Fibroblast of skin of right biceps (primary cell): ENCODE measurements at places on chromosomes 2 and 18.

DNA sequence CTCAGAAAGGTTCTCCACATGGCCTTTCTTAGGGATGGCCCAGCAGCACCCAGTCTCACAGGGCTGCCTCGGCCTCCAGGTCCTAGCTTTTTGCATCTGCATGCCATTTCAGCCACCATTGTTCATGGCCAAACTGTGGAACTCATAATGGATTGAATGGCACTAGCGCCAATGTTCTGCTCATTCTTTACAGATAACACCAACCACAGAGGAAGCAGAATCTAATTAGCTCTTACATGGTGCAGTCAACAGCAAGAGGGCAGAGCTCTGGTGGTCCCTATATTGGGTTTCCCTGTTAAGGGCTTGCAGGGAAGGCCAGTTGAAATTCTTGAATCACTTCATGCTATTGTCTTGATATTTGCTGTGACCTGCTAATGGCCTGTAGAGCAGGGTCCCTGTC is 45.6 kb downstream of the ARL4C start:
- DNase-seq = no peak

GRCh38 chr2:72681016-72681995 is 144.5 kb downstream of the EXOC6B start:
- no peak for DNase-seq

DNA sequence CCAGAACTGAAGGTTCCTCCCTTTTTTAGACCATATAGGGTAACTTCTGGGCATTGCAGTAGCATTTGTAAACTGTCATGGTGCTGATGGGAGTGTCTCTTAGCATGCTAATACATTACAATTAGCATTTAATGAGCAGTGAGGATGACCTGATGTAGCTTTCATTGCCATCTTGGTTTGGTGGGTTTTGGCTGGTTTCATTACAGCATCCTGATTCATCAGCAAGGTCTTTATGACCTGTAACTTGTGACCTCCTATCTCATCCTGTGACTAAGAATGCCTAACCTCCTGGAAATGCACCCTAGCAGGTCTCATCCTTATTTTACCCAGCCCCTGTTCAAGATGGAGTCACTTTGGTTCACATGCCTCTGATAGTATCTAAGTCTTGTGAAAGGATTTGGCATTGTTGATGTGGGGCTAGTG is 159.0 kb downstream of the TMX3 start:
- peak; percentile 14 for DNase-seq

DNA sequence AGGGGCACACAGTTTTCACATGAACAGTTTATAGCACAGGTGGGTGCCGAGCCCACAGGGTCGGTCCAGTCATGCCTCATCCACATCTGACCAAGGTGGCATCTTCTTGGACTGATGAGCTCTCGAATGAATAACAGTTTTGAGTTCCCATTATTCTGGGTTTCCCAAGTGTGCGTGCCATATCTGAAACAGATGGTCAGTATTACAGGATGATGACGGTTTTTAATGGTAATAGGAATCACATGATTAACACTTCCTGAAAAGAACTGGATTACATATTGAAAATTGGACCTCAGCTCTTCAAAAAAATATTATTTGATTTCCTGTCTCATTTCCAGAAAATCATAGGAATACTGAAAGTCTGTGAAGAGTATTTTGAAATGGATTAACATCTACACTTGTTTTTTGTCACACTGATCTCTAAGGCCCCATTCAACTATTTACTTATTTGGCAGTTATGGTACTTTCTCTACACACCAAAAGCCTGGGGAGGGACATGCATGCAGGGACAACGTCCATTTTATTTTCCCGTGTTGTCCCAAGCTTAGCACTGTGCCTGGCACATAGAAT is 22.2 kb upstream of the NAB1 start:
- no peak for DNase-seq

- no peak for DNase-seq
Observed at GRCh38 chr2:238104226-238104690, 4.1 kb downstream of the ESPNL start.

GRCh38 chr2:11097854-11098387 is 57.3 kb upstream of the SLC66A3 start:
- no peak for DNase-seq

DNA sequence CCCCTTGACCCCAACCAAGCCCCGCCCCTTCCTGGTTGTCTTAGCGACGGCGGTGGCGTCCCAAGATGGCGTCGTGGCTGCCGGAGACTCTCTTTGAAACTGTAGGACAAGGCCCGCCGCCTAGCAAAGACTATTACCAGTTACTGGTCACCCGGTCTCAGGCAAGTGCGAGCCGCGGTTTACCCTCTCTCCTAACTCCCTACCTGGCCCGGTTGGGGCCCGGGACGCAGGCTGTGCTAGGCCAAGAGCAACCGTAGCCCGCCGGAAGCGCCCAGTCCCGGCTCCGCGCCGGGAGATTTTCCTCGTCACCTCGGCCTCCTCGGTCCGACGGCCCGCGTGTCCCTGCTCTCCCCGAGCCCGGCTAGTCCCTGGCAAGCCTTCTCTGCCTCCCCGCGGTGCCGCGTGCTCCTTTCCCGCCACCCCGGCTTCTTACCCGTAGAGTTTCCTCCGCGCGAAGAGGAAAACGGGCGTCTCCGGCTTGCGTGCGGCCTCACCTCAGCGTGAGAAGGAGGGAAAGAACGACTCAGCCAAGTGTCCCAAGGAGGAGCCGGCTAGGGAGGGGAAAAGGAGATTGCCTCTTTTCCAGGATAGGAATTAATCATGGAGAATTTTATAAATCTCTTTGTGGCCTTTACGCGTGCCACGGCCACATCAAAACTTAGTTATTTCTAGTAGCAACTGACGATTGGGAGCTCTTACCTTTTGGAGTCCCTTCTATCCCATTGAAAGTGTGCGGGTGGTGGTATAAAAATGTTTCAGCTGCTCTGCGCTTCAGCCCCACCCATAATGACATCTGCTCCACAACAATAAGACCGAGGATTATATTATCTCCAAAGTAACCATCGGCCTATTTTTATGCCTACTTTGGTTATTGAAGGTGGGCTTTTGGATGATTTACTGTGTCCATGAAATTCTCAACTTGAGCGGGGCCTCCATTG is at the start of gene FBXO36:
TSS of gene FBXO36 (plus strand) at position 55 of the 938 bp plus-strand sequence. CDS start at position 66, 11 bp downstream.
- peak; percentile 64 for DNase-seq

GRCh38 chr2:190467575-190468083 is 59.5 kb downstream of the MFSD6 start:
- DNase-seq = peak; percentile 45

DNA sequence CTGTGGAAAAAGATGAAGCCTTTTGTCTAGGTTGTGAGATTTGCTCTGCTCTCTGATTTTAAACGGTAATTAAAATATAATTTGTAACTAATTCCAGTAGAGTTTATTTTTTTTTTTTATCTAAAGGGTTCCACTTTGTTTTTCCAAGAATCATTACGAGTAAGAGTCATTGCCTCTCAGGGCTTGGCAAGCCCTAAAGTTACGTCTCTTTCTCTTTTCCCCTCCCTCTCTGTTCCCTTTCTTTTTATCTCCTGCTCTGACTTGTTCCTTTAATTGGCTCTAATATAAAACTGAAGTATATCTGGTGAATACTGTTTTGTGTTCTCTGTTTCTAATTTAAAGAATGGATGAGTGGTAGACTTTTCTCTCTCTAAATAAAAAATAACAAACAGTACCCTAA is 75.8 kb downstream of the CALCRL start:
- DNase-seq = peak; percentile 9

DNA sequence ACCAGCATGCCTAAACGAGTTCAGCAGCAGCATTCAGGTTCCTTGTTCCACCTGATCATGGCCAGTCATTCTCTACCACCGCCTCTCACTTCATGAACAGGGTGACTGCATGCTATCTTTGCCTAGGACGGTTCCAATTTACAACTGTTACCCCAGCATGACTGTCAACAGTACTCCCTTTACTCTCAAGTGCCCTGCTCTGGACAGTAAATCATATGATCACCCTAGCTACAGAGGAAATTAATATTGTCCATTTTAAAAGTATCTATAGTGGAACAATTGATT is 25.7 kb downstream of the MGAT4A start:
- no peak for DNase-seq

- DNase-seq = no peak
Observed at GRCh38 chr18:76255070-76255683, 239.9 kb downstream of the ZNF516 start.

DNA sequence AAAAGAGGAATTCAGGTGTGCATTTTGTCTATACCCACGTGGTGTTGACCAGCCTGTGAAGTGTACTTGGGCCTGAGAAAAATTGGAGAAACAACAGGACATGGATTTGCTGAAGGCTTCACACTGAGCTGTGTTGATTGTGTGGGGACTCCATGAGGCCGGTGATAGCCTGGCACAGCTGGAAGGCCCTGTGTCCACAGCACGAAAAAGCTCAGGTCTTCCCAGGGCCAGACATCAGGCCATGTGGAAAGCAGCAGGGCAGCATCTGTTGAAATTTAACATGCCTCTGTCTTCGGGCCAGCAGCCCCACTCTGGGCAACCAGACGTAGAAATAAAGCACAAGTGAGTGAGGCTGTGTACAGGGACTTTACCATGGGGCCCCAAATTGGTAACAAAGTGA is 84.1 kb downstream of the HS6ST1 start:
- no peak for DNase-seq

DNA sequence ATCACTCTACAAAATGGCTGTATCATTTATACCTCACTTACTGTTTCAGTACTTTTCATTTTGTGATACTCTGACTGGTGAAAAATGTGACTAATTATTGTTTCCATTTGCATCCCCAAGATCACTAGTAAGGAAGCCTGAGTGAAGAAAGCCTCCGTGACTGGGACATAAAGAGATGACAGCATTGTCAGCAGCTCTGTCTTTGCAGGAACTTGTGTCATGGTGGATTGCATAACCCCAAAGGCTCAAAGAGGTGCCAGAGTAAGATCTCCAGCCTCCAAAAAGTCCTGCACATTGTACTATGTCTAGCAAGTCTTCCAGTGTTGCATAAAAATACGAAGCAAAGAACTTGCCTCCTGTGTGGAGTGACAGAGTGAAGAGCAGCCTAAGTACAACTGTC is 187.5 kb upstream of the CRIM1 start:
- no peak for DNase-seq

DNA sequence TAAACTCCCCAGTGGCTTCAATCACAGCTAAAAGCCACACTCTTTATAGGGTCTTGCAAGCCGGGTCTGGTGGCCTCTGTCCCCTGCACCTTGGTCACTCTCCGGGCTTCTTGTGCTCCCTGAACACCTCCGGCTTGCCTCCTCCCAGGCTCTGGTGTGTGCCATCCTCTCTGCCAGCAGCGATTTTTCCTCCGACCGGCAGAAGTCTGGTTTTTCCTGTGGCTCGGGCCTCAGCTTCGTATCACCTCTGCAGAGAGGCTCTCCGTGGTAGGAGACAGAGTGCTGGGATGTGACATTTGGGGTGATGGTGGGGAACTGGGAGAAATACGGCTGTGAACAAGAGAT is 58.8 kb upstream of the HPCAL1 start:
- no peak for DNase-seq

DNA sequence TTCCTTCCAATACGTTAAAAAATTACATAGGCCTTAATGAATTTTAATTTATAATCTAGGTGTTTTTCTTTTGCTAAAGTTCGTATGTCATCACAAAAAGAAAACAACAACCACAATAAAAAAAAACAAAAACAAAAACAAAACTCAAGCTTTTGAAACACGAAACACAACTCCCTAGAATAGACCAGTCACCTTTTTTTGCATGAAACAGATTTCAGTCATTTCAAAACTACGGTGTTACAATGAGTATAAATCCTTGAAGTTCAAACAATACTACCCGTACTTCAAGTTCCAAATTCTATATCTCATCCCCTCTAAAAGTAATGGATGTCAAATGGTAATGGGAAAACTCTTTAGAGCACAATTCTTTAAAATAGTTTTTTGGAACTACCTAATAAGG is 142.4 kb downstream of the CDH2 start:
- no peak for DNase-seq
